ENCODE measurements at places on chromosomes 5 and 9. TPM values are rescaled to one million over a fixed set of nuclear protein-coding genes. Genes with fewer than 3 reads are reported as not detected.

DNA sequence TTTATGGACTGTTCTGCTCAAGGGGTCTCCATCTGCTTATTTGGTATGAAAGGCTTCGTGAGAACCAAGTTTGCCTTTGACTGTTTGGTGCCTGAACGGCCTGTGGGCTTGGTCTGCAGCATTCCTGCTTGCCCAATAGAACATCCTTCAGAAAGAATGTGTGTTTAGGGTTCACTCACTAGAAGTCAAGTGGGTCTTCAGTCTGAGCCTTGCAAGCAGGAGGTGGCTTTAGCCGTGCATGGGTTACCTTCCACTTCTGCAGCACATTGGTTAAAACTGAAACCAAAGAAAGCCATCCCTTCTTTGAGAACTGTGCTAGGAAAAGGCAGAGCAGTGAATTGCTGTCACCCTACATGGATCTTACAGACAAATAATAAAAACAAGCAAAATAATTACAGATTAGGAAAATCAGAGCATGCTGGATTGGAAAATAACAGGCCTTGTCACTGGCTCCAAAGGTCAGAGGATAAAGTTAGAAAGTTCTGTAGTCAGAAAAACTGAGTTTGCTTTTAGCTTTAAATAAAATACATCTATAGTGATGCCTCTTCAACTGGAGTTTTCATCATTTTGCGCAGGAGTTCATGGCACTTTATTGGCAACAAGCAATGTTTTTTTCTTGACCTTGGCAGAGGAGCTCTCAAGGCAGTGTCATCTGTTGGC is 16.6 kb downstream of the WWC1 start:
- DNase-seq = no peak

DNA sequence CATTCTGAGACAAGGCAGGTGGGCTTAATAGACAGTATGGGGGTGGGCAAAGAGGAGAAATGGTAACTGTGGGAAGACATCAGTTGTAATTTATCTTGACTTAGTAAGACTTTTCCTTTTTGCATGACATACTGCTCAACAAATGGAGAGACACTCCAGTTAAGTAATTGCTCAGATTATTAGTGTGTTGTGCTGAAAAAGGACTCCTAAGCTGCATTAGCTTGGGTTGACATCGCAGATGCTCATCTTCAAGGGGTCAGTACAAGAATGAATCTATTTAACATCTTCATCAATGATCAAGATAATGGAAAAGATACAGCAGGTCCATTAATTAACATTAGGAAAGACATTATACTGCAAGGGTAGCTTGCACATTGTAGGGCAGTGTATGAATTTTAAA is 181.1 kb upstream of the ELAVL2 start:
- no peak for DNase-seq

DNA sequence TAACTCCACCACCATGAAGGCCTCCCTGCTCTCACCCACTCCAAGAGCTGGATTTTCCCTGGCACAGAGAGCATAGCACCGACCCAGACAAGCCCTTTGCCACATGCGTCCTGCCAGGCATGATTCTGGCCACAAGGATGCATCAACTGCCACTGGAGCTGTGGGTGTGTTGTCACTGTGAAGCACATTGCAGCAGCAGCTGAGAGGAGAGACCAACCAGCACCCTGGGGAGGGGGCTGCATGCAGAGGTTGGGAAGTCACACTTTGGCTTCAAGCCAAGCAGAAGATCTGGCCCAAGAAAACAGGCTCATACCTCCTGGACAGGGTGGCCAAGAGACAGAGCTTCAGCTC is 22.6 kb upstream of the PTGES start:
- DNase-seq = no peak

The TSLP gene
- not detected for total RNA-seq

- no peak for DNase-seq
Measured at GRCh38 chr9:88678431-88678830, 143.5 kb downstream of the NXNL2 start.

- DNase-seq = no peak
Measured at GRCh38 chr9:73079326-73079725, 72.3 kb upstream of the ANXA1 start.

The LURAP1L gene
- total RNA-seq = not detected

- DNase-seq = no peak
Measured at GRCh38 chr5:37370550-37370863, 399 bp downstream of the NUP155 start.

GRCh38 chr9:107281184-107281583 is 1.9 kb upstream of the RAD23B start:
- no peak for DNase-seq

DNA sequence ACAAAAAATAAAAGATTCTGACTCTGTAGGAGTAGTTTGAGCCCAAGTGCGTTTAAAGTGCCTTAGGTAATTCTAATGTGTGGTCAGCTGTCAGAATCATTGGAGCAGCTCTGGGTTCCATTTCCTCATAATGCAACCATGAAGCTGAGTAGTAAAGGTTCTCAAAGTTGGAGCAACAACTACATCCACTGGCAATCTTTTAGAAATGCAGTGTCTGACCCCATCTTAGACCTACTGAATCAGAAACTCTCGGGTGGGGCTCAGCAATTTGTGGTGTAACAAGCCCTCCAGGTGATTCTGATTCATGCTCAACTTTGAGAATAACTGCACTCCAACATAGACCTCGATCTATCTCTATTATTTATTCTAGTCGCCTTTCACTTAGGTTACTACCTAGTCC is 7.6 kb upstream of the ALDH1A1 start:
- no peak for DNase-seq

DNA sequence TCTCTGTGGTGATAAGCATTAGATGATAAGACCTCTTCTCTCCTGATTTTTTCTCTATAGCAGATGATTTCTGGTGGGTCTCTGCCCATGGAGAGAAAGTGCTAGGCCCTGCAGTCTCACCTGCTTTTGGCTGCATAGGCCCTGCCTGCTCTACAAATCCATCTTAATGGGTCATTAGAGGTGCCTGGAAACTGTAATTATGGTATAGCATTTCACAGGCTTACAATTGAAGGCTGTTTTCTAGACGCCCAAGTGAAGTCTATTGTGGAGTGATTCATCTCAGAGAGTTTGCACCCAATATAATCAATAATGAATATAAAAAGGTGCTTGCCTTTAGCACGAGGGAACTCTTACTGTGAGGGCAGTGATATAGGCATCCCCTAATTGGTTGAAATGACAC is 33.8 kb downstream of the NEUROG1 start:
- no peak for DNase-seq

The TERT gene
- 2.2 TPM for total RNA-seq

GRCh38 chr5:10478436-10478835 is 36.8 kb downstream of the ROPN1L start:
- DNase-seq = no peak

DNA sequence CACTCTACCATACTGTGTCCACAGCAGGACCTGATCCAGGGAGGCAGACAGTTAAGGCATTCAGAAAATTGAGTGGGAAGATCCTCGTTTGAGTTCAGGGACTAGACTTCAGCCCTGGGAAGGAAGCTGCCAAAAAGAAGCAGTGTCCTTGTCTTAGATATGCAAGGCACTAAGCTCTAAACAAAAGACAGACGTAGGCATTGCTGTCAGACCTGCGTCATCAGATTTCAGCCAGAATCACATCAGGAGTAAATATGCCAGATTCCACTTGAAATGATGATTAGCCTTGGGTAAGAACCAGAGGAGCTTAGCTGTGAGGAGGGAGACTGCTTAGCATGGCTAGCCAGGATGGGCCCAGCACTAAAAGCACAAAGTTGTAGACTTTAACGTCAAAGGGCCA is 56.7 kb downstream of the MAMDC2 start:
- no peak for DNase-seq
